ENCODE measurements at places on chromosomes 11 and 22.
A peak's percentile ranks its signal among the peaks of the same experiment; 100 is the strongest.

DNA sequence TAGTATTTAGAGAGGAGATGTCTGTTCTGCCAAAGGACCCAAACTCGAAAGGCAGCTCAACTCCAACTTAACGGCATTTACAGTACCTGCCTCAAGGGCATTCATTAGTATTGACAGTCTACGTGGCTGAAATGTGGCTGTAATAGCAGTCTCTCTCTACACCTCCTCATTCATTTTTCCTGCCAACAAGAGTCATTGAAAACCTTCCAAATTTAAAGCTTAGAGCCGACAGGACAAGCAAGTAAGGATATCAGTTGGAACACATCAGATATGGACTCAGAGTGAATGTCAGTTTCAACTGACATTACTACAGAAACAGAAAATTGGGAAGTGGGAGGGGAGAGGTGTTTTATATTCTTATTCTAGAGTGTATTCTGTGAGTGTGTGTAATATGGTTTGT lies 253.1 kb downstream of the CADM1 start:
- no peak for DNase-seq

DNA sequence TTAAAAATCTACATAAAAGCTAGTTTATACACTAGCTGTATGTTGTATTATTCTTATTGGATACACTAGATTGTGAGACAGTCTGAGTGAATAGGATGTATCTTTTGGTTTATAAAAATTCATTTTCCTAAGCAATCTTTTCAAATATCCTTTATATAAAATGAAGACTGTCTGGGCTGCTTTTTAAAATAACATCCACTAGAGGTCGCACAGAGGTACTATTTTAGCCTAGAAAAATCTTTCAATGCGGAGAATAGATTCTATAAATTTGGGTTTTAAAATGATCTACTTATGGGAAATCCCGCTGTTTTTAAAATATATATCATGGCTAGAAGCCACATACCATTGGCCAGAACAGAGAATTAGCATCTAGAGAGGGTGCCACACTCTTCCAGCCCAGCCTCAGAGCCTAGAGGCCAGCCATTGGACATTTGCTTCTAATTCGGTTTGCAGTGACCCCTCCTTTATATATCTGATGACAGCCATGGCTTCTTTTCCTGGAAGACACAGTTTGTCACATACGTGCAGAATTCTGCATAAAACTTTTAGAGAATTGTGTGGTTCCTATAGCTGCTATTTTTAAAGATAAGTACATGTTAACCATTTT lies 7.3 kb downstream of the C11orf97 start:
- peak; percentile 20 for DNase-seq

DNA sequence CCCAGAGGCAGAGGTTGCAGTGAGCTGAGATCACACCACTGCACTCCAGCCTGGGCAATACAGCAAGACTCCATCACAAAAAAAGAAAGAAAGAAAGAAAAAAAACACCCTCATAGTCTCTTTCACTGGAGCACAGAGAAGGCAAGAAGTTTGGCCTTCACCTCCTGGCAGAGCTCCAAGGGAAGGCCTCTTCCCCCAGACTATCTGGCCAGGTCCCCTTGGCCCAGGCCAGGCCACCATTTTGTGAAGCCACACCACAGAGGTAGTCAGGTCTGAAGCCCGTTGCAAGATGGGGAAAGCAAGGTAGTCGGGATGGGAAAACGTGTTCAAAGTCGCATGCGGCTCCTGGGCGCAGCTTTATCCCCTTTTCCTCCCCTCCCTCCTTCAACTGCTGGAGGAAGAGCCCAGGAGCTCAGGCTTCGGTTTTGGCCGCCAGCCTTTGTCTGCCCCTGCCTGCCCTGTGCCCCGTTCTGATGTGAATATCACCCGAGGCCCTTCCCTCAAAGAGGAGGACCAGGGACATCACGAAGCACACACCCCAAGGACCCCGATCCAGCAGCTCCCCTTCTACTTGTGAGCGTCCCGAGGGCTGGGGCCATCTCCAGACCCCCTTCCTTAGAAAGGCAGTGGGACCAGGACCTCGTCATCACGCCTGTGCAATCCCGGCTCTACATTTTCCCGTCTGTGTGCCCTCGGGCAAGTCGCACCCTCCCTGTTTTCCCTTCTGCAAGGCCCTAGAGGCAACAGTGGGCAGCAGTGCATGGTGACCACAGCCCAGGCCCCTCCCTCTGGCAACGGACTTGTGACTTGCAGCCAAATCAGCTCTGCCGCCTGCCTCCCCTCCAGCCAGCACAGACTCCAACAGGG lies 17.7 kb downstream of the CABP7 start:
- no peak for DNase-seq

GRCh38 chr22:29704528-29705285 lies 15.1 kb upstream of the CABP7 start:
- peak; percentile 66 for DNase-seq

DNA sequence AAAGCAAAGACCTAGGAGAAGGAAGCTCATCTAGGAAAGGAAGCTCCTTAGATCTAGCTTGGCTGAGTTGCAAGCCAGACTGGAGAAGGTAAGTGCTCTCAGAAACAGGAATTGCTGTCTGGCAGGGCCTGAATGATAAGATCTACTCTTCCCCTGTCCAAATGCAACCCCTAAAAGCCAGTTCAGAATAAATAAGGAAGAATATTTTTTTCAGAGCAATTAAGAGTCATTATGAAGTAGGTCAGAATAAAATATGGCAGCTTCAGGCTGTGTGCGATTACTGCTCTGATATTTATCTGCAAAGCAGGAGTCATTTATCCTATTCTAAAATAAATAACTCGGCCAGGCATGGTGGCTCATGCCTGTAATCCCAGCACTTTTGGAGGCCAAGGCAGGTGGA lies 82.1 kb downstream of the PIWIL4 start:
- no peak for DNase-seq

GRCh38 chr11:18527512-18527911 lies 770 bp upstream of the TSG101 start:
- DNase-seq = peak; percentile 3

- DNase-seq = no peak
These were observed 119.6 kb upstream of the BLID start for GRCh38 chr11:122235615-122236014.

GRCh38 chr11:75733431-75734107 lies 15.9 kb downstream of the MOGAT2 start:
- DNase-seq = no peak

GRCh38 chr11:131109790-131110189 lies 193.5 kb upstream of the SNX19 start:
- no peak for DNase-seq

DNA sequence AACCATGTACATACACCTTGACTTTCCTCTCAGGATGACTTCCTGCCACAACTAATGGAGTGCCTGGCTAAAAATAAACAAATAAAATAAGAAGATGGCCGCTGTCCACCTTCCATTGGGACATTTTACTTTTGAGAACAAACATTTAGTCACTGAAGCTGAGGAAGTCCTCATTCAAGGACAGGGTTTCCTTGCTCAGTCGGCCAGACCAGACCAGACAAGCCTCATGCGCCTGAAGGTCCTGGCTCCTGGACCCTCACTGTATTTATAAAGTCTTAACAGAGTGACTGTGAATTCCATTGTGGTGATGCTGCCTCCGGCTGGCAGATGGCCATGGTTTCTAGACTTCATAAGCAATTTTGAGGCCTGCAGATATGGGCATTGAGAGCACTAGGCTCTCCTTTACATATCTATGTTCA lies 114.5 kb downstream of the MAML2 start:
- DNase-seq = peak; percentile 71

- no peak for DNase-seq
These were observed 68.2 kb upstream of the AMPD3 start for GRCh38 chr11:10386861-10387205.

- DNase-seq = peak; percentile 5
These were observed 70.2 kb downstream of the DDX10 start for GRCh38 chr11:108734956-108735559.

DNA sequence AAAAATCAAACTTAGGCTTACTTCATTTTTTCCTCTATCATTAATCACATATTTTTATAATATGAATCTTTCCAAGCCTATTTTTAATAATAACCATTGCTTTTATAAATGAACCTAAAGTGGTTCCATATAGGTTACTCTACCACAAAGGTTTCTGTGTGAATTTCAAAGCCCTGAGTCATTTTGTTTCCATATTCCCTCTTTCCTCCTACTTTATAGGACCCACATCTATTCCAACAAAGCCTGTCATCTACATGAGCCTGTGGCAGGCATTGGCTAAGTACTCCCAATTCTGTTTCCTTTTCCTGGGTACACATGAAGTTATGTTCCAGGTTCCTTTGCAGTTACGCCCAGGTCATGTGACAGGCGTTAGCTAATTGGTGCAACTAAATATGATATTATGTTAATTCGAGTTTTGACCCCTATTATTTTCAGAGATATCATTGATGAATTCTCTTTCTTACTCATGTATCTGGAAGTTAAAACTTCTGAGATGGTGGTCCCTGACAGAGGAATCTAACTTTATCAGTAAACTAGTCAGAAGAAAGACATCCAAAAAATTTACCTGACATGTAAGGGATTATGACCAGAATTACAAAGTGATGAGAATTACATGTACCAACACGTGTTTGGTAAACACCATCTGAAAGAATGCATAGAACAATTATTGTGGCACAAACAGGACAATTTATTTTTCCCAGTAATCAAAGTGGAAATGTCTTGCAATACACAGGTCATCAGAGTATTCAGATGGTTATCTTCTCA lies 1264.0 kb upstream of the CNTN5 start:
- no peak for DNase-seq

DNA sequence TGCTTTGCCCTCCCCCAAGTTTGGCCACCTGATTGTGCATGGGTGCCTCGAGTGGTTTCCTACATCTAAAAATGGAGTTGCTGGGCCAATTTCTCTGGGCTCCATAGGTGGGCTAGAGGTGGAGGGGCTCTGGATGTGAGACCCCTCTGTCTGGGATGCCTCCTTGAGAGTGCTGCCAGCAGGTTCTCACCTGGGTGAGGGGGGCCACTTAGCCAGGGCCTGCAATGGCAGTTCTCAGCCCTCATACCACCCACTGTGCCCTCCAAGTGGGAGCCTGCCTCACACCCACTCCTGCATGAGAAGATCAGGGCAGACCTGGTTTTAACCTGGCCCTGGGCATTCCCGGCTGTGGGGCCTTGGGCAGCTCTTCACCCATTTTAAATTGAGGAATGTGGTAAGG lies 83.9 kb downstream of the CABIN1 start:
- no peak for DNase-seq

DNA sequence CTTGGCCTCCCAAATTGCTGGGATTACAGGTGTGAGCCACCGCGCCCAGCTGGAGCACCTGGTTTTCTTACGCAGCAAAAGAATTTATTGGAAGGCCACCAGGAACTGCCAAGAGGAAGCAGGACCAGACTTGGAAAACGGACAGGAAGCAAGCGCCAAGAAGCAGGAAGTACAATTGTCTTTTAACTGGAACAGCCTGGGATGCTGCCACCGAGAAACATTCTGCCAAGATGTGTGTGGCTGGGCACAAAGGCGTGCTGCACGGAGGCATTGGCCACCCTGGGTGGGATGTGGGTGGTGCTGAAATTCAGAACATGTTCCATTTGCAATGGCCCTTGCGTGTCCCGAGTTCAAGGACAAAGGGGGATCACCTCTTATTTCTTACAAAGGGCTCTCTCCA lies 15.4 kb downstream of the SLC3A2 start:
- DNase-seq = no peak

GRCh38 chr11:69053169-69053477 lies 4.4 kb downstream of the TPCN2 start:
- DNase-seq = no peak

- DNase-seq = peak; percentile 98
These were observed 24.2 kb downstream of the MED15 start for GRCh38 chr22:20531404-20532201.

DNA sequence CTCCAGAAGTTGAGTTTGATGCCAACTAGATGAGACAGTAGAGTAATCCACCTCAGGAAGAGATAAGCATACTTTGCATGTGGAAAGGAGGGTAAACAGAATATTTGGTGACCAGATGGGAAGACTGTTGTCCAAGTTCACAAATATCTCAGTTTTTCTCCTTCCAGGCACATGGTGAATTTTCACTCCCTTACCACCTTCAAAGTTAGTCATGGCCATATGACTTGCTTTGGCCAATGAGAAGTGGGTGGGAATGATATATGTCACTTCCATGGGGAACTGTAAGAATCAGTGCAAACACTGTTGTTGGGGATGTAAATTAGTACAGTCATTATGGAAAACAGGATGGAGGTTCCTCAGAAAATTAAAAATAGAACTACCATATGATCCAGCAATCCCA lies 105.8 kb downstream of the SPATA19 start:
- no peak for DNase-seq

GRCh38 chr11:75810637-75811390 lies 4.2 kb upstream of the UVRAG start:
- no peak for DNase-seq

DNA sequence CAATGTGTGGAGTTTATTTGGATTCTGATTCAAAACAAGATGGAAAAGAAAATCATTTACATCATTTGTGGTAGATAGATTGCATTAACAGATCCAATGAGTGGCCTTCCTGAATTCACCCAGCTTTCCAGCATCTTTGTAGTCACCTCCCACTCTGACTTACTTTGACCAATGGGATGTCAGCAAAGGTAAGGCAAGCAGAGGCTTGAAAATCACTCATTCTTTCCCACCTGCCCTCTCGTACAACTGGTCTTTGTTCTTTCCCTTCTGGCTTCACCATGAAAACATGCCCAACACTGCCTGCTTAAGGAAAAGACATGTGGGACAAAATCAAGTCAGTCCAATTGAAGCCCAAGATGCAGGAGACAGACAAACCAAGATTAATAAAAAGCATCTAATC lies 202.1 kb downstream of the TTC28 start:
- no peak for DNase-seq

GRCh38 chr11:62566247-62566646 lies 7.4 kb downstream of the EEF1G start:
- no peak for DNase-seq

GRCh38 chr11:4195909-4196308 lies 101.3 kb downstream of the RRM1 start:
- DNase-seq = no peak

- no peak for DNase-seq
These were observed 45.8 kb upstream of the CXCR5 start for GRCh38 chr11:118837868-118838267.

DNA sequence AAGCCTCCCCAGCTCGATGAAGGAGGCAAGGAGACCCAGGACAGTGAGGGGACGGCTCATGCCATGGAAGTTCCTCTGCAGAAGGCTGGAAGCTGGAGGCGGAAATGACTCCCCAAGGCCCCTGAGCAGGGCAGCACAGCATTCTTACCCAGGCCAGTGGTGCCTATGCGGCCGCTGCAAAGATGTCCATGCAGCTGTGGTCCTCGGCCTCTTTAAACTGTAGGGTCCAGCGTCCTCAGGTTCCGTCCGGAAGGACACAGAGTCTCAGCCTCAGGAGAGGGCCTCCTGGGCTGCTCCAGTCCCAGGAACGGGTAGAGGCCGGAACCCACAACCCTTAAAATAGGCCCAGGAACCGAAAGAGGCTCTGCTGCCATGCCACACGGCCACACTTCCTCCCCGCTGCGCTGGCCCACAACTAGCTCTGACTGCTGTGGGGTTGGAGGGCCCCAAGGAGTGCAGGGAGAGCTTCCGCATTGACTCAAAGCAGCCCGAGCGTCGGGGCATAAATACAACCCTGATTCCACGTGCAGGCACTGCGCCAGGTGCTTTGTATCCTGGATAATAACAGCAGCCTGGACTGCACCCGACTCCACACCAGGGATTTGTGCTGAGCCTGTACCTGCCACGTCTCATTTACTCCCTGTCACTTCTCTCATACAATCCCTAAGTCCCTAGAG lies 5.5 kb downstream of the KIAA0930 start:
- no peak for DNase-seq
